ENCODE measurements at places on chromosomes 5 and 9. TPM values are rescaled to one million over a fixed set of nuclear protein-coding genes. Genes with fewer than 3 reads are reported as not detected.

Gene TAS2R1
- polyA plus RNA-seq: not detected

Gene SLC1A1
- polyA plus RNA-seq: 5.4 TPM

Gene SPTAN1
- polyA plus RNA-seq: 57.7 TPM

- no peaks in the 10 kb centered on the region for H3K27me3 ChIP-seq
- H3K4me1 ChIP-seq: no peaks in the 10 kb centered on the region
- H3K36me3 ChIP-seq: no peaks in the 10 kb centered on the region
- H3K4me3 ChIP-seq: no peak overlapping the region
- H3K27ac ChIP-seq: no peak overlapping the region
Measured at GRCh38 chr9:22682961-22683699, 236.5 kb downstream of the DMRTA1 start.

DNA sequence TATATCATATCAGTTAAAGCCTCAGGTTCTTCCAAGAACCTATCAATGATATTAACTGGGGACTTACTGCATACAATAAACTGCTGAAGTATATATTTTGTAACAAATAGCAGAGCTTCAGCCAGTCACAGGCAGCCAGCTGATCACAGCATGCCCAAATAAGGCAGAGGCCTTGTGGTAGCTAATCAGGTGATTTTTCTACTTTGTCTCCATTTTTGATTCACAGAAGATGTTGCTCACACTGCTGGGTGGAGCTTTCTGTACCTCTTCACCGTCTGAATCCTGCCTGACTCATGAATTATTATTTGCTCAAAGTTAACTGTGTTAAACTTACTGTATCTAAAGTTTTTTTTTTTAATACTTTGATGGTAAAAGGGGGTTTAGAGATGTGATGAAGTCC is 357.4 kb downstream of the PSAT1 start:
- no peak overlapping the region for H3K4me3 ChIP-seq
- H3K27ac ChIP-seq: no peak overlapping the region
- H3K4me1 ChIP-seq: no peaks in the 10 kb centered on the region
- DNase-seq: no peak
- no peaks in the 10 kb centered on the region for H3K27me3 ChIP-seq
- H3K36me3 ChIP-seq: no peaks in the 10 kb centered on the region

DNA sequence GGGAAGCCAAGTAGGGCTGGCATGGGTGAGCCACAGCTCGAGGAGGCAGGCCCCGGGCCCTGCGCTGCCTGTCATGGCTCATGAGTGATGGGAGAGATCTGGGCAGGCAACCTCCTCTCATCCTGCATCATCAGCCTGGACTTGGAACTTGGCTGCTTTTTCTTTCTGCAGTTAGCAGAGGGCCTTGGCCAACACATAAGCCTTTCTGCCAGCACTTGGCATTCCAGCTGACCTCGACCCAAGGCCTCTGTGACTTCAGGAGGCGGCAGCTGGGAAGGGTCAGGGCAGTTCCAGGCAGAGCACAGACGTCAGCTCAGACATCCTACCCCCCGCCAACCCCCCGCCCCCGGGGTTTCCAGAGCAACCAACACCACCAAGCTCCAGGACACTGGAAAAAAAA is 7.6 kb downstream of the S1PR3 start:
- peak overlapping the region; percentile 98 for H3K27ac ChIP-seq
- H3K36me3 ChIP-seq: no peaks in the 10 kb centered on the region
- H3K4me3 ChIP-seq: no peak overlapping the region

DNA sequence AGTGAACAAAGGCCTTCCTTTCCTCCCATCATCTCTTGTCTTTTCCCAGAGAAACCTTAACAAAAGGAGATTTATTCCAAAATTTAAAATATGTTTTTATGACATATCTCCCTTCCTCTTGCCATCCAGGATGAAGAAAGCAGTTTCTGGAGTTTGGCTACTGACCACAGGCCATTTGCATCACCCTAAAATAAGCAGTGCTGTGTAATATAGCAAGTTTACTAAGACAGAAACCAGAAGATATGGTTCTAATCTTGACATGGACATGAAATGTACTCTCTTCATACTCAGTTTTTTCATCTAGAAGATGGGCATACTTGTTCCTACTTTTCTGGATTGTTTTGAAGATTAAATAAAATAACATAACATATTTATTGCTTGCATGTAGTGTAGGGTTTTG is 50.2 kb upstream of the ZFAND5 start:
- no peak for DNase-seq
- no peak overlapping the region for H3K4me3 ChIP-seq
- H3K27ac ChIP-seq: no peak overlapping the region
- H3K4me1 ChIP-seq: no peaks in the 10 kb centered on the region

DNA sequence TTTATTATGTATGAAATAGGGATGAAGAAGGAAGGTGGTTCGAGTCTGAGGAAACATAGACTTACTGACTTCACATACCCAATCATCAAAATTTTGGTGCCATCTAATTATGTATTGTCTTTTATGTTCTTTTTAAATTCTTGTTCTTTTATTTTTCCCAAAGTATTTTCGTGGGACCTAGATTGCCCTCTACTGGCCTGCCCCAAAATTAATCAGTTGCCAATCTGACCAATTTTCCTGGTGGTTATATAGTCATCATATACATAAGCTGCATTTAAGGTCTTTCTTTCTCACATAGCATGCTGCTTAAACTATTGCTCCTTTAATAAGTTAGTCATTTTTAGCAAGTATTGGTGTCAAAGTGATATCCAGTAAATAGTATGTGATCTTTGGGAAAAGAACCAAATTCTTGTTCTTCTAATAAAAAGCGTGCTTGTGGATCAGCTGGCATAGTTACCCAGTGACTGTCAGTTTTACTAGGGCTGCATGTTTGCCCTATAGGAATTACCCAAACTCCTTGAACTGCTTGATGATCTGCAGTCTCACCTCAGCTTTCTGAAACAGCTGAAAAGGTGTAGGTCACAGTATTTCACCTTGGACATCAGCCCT is 223.5 kb downstream of the SH3GL2 start:
- H3K4me3 ChIP-seq: no peak overlapping the region
- H3K36me3 ChIP-seq: no peaks in the 10 kb centered on the region
- no peak overlapping the region for H3K27ac ChIP-seq
- no peaks in the 10 kb centered on the region for H3K4me1 ChIP-seq
- no peaks in the 10 kb centered on the region for H3K27me3 ChIP-seq

DNA sequence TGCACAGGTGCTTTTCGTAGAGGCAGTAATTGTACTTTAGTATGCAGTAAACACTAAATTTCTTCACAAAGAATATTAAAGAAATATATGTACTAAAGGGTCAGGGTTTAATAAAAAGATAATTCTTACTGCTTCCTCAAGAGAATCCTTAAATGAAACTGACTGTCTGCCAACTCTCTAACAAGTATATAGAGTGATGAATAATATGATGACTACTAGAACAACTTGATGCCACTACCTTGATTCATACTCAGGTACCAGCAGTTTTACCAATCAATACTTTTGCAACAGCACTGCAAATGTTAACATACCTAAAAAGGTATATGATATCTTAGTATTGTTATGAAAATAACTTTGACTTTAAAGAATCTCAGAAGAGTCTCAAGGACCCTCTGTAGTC is 3.8 kb downstream of the YIPF5 start:
- H3K27me3 ChIP-seq: no peaks in the 10 kb centered on the region
- H3K27ac ChIP-seq: no peak overlapping the region

- H3K4me1 ChIP-seq: peaks cover 60% of the 10 kb centered on the region
- no peak overlapping the region for H3K4me3 ChIP-seq
- H3K27ac ChIP-seq: peak overlapping the region; percentile 69
- no peaks in the 10 kb centered on the region for H3K36me3 ChIP-seq
- DNase-seq: no peak
Measured at GRCh38 chr5:72266862-72267261, 53.2 kb downstream of the MRPS27 start.

DNA sequence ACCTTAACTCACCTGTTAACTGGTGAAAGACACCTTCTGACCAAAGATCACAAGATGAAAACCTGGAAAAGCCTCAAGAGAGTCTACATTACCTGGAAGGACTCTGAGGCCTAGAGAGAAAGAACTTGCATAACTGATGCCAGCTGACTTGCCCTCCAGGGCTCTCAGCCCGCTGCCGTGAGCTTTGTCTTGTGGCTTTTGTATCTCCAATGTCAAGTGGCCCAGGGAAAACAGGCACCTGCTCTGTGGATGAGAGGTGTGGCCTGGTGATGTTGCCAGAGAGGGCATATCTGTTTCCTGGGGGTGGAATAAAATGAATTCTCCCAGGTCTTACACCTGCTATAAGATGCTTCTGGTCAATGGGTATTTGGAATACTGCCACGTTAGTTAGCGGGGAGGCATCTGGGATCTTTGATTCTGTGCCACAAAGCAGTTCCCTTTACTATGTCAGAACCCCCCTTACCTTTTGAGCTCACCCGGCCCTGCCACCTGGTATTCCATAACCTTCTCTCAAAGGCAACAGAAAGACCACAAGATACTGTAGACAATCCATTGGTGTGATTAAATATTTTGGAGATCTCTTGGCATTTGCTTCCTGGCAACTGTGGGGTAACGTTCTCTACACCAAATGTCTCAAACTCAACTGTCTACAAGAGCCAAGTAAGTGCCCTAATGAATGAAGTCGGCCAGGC is 54.9 kb upstream of the N4BP3 start:
- no peak overlapping the region for H3K4me3 ChIP-seq
- no peaks in the 10 kb centered on the region for H3K36me3 ChIP-seq
- DNase-seq: peak; percentile 18
- H3K27me3 ChIP-seq: no peaks in the 10 kb centered on the region
- no peak overlapping the region for H3K27ac ChIP-seq
- H3K4me1 ChIP-seq: no peaks in the 10 kb centered on the region

DNA sequence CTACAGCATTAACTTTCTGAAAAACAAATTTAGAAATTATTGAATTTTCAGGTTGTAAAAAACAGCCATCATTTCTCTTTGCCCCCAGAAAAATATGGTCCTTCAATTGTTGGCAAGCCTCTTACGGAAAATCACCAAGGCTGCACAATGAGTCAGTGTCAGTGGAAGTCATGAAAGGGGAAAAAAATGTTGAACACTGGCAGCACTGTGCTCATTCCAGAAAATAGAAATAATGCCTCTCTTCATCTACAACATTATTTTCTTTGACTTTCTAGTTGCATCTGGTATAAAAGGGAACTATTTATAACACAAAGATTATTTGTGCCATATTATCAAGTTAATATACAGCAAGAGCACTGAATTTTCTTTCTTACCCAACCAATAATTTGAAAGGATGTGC is 26.7 kb upstream of the STK32A start:
- no peak overlapping the region for H3K4me3 ChIP-seq
- no peak overlapping the region for H3K27ac ChIP-seq
- no peaks in the 10 kb centered on the region for H3K36me3 ChIP-seq
- DNase-seq: no peak
- H3K4me1 ChIP-seq: no peaks in the 10 kb centered on the region

GRCh38 chr5:142183561-142183960 is 75.0 kb downstream of the NDFIP1 start:
- no peak overlapping the region for H3K27ac ChIP-seq
- no peaks in the 10 kb centered on the region for H3K36me3 ChIP-seq
- peak; percentile 21 for DNase-seq
- no peaks in the 10 kb centered on the region for H3K27me3 ChIP-seq
- H3K4me3 ChIP-seq: no peak overlapping the region
